ENCODE measurements at places on chromosomes 12 and 14.

DNA sequence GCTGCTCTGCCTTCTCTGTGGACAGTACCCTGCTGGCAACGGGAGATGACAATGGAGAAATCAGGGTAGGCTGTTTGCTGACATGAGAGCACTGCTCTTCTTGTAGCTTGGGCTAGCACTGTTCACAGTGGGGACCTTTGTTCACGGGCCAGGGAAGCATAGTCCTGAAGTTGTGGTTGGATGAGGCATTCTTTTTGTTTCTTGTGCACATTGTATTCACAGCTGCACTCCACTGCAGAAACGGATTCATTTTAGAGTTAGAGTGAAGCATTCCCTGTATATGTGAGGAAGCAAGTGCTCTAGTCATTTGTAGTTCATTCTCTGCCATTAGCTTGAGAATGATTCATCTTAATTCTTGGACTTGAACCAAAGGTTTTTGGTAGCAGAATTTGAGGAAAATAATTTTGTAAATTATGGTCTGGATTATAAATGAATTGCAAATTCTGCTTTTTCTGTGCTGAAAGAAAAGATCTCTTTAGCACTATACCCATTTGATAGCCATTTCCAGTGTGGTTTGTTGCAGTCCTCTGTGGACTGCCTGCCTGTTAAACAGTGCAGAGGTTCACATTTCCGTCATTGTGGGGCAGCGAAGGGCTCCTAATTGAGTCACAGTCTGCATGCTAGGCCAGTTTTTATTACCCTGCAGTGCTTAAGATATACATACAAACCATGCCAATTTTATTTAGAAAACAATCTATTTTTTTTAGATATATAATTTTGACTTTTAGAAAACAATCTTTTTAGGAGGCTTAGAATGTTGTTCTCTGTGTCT lies 80.6 kb downstream of the APAF1 start:
- H3K27me3 ChIP-seq = no peaks in the 10 kb centered on the region
- H3K4me1 ChIP-seq = no peaks in the 10 kb centered on the region
- no peak overlapping the region for H3K4me3 ChIP-seq
- peaks cover 13% of the 10 kb centered on the region for H3K36me3 ChIP-seq
- DNase-seq = no peak
- no peak overlapping the region for H3K27ac ChIP-seq

DNA sequence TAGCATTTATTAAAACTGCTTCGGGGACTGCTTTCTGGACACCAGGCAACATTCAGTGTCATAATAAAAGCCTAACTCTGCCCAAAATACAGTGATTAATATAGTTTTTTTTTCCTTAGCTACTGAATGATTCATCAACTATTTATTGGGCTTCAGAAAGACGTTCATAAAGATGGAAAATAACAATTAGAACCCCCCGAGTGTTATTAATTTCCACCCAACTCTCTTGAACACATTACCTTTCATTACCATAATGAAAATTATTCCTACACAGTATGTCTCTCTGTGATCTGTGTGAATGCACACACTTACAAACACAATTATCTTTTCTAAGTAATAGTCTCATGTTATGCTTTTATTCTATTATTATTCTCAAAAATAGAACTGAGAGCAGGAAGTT lies 473.0 kb downstream of the ADAMTS20 start:
- no peaks in the 10 kb centered on the region for H3K36me3 ChIP-seq
- no peak overlapping the region for H3K4me3 ChIP-seq
- no peak for DNase-seq
- H3K27ac ChIP-seq = no peak overlapping the region
- H3K27me3 ChIP-seq = no peaks in the 10 kb centered on the region

DNA sequence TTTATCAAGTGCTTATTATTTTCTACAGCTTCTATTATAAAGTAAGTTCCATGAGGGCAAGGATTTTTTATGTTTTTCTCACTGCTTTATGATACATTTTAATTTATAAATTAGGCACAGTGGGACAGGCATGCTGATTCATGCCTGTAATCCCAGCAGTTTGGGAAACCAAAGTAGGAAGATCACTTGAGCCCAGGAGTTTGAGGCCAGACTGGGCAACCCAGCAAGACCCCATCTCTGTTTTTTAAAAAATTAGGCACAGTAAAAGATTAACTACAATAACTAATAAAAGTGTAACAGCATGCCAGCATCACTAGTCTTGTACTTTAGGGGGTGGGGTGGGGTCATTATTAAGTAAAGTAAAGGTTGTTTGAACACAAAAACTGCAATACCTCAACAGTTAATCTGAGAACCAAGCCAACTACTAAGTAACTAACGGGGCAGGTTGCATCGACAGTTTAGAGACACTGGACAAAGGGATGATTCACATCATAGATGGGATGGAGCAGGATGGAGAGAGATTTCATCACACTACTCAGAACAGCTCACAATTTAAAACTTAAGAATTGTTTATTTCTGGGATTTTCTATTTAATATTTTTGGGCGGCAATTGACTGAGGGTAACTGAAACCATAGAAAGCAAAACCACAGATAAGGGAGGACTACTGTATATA lies 119.5 kb downstream of the PLEKHA5 start:
- no peaks in the 10 kb centered on the region for H3K4me1 ChIP-seq
- no peaks in the 10 kb centered on the region for H3K36me3 ChIP-seq
- H3K27ac ChIP-seq = no peak overlapping the region

GRCh38 chr14:100523131-100523842 lies 63.9 kb downstream of the BEGAIN start:
- peaks cover 28% of the 10 kb centered on the region for H3K36me3 ChIP-seq
- no peak for DNase-seq
- no peak overlapping the region for H3K4me3 ChIP-seq
- no peaks in the 10 kb centered on the region for H3K27me3 ChIP-seq
- no peak overlapping the region for H3K27ac ChIP-seq

GRCh38 chr12:69252033-69252432 lies 12.7 kb downstream of the CPSF6 start:
- H3K4me3 ChIP-seq = no peak overlapping the region
- H3K27ac ChIP-seq = no peak overlapping the region
- H3K27me3 ChIP-seq = no peaks in the 10 kb centered on the region
- H3K36me3 ChIP-seq = peaks cover 3% of the 10 kb centered on the region
